Right cardiac atrium (tissue), 5 donors: ENCODE measurements at places on chromosomes 12 and 14.

GRCh38 chr14:41586237-41586636, 20.4 kb upstream of the LRFN5 start:
- DNase-seq, result no peak

GRCh38 chr14:93764211-93764659, 24.1 kb downstream of the PRIMA1 start:
- DNase-seq, result no peak

DNA sequence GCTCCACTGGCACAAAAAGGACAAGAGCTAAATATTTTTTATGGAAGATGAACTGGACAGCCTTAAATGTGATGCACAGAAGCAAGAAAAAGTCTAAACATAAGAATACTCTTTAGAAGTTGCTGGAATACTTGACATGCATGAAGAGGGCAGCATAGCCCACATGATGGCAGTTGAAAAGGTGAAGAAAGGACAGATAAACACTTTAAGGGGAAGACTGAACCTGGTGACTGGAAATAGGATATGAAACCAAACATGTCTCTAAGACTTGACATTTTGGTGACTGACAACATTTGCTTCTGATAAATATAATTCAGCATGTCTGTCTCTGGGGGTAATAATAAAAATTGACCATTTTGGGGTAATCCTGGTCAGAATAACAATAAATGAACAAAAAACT, 273.1 kb downstream of the CCDC91 start:
- no peak for DNase-seq

GRCh38 chr12:65171870-65172269, 2.5 kb downstream of the LEMD3 start:
- DNase-seq, result no peak

- DNase-seq, result peak; percentile 92
Observed at GRCh38 chr12:104669089-104669721, 212.5 kb downstream of the CHST11 start.

GRCh38 chr14:72332871-72333270, 400.6 kb downstream of the RGS6 start:
- no peak for DNase-seq

DNA sequence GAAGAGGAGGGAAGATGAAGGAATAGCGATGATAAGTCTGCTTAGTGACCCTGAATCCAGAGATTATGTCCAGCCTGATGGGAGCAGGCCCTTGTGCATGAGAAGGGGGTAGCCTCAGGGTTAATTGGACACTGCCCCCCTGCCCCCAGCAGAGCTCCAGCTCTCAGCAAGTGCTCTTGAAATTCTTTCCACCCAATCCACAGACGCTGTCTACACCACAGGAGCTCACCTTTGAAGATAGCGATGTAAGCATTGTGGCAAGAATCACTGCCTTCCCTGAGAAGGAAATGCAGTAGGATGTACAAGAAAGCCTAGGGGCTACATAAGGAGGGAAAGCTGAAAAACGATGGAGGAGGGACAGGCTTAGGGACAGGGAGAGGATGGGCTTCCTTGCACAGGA, 39.4 kb downstream of the CRACR2A start:
- DNase-seq, result no peak

DNA sequence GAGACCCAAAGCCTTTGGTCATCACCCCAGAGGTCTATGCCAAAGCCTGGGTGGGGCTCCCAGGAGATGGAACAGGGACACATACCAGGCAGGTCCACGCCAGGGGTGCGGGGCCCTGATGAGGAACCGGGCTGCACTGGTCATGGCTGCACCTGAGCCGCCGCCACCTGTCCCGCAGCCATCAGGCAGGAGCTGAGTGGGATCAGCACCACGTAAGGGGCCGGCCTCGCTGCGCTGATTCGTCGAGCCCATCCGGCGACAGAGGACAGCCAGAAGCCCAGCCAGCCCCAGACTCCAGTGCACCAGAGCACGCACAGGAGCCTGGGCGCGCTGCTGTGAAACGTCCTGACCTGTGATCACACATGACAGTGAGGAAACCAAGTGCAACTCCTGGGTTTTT, 15.9 kb downstream of the DEGS2 start:
- DNase-seq, result no peak

- no peak for DNase-seq
Observed at GRCh38 chr12:121669521-121669900, at the start of gene MORN3. Gene MORN3, minus strand, starts transcription at chr12:121669654. Its CDS starts 171 bp downstream, at chr12:121669483.

DNA sequence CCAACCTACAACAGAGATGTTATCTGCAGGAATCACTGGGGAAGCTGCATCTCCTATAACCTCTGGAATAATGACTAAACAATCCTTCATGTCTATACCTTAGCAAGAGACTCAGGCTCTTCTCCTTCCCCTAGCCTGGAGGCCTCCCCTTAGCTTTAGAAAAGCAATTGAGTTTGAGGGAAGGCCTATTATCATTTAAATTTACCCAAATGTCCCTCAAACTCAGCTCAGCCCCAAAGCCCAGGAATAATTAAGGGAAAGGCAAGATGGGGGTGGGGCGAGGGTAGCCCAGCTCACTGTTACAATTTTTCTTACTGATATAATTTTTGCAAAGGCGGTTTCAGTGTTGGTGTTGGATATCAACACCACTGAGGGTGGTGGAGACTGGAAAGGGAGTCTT, 151.4 kb upstream of the EEA1 start:
- no peak for DNase-seq
